ENCODE measurements at places on chromosomes 5 and 9.

- no peak for DNase-seq
Observed at GRCh38 chr9:113219186-113219936, 1.7 kb downstream of the FKBP15 start.

GRCh38 chr5:97224112-97224750 lies 41.2 kb upstream of the RIOK2 start:
- no peak for DNase-seq

- no peak for DNase-seq
Observed at GRCh38 chr5:143599474-143599873, 196.0 kb upstream of the NR3C1 start.

- no peak for DNase-seq
Observed at GRCh38 chr5:176818391-176819098, 8.2 kb downstream of the UNC5A start.

GRCh38 chr5:66041627-66042026 lies 102.5 kb upstream of the SREK1 start:
- DNase-seq: no peak

GRCh38 chr9:114264806-114265550 lies 57.9 kb upstream of the ORM1 start:
- DNase-seq: no peak

GRCh38 chr5:35902046-35902672 lies 36.3 kb downstream of the CAPSL start:
- DNase-seq: no peak

DNA sequence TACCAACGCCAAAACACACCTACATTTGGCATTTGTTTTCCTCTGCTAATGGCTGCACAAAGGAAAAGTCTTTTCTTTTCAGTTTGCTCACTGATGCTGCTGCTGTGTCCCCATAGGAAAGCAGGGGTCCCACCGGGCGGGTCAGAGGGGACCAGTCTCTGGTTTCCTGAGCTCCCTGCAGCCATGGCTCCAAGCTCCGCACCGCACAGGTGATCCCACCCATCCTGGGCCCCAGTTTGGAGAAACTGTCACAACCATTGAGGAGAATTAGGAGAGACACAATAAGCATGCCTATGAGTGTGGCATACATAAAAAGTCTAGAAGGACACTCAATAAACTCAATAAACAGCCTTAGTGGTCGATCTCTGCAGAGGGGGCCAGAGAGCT lies 19.9 kb downstream of the MED10 start:
- DNase-seq: no peak

- no peak for DNase-seq
Observed at GRCh38 chr5:16932401-16932800, 3.7 kb downstream of the MYO10 start.

GRCh38 chr9:25206027-25206426 lies 472.2 kb downstream of the TUSC1 start:
- no peak for DNase-seq

- DNase-seq: no peak
Observed at GRCh38 chr5:131224387-131225201, 39.3 kb upstream of the CDC42SE2 start.

- no peak for DNase-seq
Observed at GRCh38 chr5:138698713-138699112, 54.5 kb upstream of the CTNNA1 start.

DNA sequence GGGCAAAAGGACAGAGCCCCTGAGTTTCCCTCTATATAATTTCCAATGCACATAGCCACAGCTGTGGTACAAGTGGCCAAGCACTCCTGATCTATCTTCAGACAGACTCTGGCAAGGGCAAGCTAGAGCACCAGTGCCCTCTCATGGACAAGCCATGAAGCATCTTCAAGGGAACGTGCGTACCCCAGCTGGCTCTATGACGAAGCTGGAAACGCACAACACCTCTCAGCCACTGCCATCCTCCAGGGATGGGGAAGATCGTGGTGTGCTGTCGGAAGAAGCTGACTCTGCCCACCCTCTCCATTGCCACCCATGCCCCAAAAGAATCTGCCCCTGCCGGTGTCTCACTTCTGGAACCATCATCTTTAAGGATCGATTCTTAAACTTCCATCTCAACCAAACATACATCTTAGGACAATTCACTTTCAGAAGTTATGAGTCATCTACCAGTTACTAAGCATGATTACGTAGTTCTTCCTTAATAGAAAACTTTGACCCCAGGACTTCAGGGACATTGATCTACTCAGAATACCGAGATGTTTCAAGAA lies 482.9 kb downstream of the AGTPBP1 start:
- DNase-seq: peak; percentile 5

- no peak for DNase-seq
Observed at GRCh38 chr5:116292321-116292720, 207.5 kb downstream of the COMMD10 start.

DNA sequence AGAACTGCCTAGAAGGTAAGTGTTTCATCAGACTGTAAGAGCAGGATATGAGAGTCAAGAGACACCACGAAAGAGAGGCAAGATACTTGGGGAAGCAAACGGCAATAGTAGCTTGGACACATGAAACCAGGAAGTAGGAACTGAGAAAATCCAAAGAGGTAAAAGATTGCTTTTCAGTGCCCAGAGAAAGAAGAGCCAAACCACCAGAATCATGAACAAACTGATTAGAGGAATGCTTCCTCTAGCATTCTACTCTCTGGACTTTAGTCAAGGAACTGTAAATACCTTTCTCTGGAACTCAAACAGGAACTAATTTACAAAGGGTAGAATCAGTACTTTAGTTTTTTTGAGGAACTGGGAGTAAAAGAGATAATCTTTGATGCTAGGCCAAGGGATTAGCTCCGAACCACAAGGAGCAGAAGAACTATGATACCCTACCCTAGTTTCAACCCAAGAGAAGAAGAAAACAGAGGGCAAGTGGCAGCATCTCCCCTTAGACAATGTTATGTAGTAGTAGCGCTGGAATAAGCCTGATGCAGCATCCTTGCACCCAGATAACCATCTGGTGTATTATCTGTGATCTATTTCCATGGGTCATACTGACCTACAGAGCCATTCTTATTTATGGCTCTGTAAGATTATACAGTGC lies 41.3 kb downstream of the EFCAB9 start:
- no peak for DNase-seq

DNA sequence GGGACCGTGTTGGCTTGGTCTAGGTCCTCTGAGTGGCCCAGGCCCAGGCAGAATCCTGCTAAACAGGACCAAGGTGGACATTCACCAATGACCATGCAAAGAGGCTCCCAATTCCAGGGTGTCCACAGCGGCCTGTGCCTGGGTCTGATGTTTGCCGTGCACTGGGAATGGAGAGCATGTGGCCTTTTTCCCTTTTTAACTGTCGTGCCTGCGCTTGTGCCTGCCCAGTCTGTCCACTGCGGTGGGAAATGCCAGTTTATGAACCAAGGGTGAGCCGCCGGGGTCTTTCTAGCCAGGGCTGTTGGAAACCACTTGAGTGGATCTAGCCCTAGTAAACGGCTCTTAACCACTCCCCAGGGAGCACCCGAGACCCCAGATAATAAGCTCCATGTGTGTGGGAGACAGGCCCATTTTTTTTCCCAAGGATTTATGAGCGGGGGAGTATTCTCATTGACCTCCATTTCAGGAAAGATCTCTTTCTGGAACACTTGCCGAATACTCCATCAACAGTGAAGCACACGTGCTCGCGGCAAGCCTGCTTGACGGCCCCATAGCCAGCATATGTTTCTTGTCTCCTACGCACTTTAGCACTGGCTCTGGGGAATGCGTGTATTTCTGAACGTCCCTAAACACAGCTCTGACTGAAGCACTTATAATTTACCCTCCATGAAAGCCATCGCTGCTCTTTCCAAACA lies 93.2 kb upstream of the PHYKPL start:
- no peak for DNase-seq

GRCh38 chr5:37005946-37006540 lies 129.5 kb downstream of the NIPBL start:
- no peak for DNase-seq

DNA sequence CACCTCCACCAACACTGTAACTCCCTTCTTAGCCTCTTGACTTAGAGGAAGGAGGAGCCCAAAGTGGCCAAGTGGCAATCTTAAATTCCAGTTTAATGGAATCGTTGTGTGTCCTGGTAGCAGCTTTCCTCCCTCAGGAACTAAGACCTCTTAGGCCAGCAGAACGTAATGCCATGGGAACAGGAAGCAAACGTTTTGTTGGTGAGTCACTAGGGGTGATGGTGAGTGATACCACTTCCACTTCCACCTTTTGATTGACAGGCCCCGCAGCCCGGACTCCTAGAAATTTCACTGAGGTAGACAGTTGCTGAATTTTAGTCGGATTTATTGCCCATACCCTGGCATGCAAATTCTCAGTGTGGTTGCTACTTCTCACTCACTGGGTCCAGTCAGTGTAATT lies 94.2 kb upstream of the FBN2 start:
- DNase-seq: no peak

DNA sequence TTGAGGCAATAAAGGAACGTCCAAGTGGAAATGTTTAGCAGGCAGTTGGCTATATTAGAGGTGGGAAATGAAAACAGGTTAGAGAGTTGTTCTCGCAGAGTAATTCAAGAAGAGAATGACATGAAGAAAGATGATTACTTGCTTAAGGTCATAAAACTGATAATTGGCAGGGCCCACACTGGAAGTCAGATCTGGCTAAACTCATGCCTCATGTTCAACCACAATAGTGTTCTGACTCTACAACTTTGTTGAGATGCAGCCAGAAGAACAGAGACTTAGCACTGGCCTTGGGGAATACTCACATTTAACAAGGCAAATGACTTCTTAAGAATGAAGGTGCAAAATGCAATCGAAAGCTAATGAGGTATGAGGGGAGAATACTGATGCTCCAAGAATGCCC lies 27.2 kb upstream of the TNFSF8 start:
- no peak for DNase-seq

DNA sequence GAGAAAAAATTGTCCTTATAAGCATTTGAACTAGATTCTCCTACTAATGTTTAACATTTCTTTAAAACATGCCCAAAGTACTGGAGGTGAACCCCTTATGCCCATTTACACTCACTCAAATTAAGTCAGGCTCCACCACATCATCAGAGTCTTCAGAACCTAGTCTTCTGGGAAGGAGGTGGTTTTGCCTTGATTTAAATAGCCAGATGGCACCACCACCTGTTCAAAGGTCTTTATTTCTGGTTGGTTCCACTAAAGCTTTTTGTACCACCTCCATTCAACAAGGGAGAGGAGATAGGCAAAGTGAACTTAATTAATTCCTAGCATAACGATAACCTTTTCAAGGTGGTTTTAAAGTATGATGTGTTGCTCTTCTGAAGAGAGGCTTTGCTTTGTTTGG lies 189.5 kb downstream of the SLF1 start:
- DNase-seq: no peak

DNA sequence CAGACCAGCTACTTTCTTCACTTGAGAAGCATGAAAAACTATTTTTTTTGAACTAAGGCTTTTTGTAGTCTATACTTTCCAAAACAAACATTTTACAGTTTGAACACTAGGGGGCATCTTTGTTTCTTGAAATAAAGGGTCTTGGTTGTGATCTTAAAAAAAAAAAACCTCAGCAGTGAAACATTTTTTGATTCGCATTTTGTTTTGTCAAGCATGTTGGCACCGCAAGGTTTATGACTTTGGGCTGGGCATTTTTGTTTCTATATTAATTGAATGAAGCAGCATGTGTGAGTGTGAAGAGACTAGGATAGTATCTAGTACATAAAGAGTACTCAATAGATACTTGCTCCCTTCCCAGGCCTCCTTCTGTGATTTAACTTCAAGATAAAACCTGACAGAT lies 31.6 kb upstream of the ACOT12 start:
- no peak for DNase-seq

GRCh38 chr9:111743275-111743674 lies 51.5 kb downstream of the SHOC1 start:
- no peak for DNase-seq

DNA sequence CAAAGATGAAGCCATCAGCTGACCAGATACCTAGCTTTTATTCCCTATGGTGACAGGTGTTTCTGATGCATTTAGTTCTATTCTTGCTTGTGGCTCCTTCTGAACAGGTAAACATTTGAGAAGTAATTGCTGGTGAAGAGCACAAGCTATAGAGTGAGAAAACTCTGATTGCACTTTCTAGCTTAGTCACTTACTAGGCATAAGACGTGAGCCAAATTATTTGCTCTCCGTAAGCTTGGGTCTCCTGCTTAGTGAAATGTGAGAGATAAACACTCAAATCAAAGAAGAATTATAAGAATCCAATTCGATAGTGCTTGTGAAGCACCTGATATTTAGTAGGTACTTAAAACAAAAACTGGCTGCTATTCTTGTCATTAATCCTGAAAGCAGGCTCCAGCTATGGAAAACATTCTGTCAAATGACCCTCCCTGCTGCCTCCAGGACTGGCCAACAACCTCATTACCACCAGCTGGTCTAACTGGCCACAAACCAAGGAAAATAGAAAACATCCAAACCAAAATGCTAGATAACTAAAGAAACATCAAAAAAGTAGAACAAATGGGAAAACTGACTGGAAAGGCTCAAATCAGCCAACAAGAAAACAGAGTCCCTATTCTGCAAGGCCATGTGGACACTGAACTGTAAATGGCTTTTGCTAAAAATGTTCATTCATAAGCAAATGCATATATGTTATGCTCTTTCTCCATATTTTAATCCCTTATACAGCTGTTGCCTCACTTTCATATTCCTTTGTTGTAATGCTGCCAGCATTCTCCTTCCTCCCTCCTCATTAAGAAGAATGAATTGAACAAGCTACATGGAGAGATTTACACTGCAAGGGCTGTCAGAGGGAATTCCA lies 616.1 kb downstream of the DTWD2 start:
- DNase-seq: no peak

- no peak for DNase-seq
Observed at GRCh38 chr9:8643464-8643863, 843.9 kb upstream of the DMAC1 start.

DNA sequence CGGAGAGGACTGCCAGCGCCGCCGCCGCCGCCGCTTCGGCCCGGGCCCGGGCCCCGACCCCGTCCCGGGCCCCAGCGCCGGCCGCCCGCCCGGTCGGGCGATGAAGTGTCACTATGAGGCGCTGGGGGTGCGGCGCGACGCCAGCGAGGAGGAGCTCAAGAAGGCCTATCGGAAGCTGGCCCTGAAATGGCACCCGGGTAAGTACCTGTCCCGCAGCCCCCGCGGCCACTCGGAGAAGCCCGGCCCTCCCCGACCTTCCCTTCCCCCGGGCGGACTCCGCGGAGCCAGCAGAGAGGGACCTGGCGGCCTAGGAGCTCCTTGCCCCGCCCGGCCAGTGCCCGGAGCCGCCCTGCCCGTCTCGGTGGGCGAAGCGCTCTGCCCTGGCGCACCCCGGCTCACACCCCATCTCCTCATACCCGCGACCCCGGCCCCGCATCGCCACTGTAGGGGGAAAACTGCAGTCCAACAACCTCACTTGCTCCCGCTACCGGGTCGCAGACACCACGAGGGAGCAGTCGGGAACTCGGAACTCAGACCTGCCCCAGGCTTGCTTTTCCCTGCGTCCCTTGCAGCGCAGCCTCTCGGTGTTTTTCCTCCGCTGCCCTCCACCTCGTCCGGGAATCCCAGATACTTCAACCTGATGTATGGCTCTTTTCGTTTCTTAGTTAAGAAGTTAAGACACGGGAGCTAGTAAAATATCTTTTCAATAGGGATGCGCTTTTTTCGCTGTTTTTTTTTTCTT lies 532 bp downstream of the DNAJC21 start:
- peak; percentile 75 for DNase-seq

GRCh38 chr5:30768056-30768690 lies 425.3 kb upstream of the CDH6 start:
- no peak for DNase-seq

All from GM12892 (cell line).